ENCODE measurements at places on chromosomes 6 and 20.

DNA sequence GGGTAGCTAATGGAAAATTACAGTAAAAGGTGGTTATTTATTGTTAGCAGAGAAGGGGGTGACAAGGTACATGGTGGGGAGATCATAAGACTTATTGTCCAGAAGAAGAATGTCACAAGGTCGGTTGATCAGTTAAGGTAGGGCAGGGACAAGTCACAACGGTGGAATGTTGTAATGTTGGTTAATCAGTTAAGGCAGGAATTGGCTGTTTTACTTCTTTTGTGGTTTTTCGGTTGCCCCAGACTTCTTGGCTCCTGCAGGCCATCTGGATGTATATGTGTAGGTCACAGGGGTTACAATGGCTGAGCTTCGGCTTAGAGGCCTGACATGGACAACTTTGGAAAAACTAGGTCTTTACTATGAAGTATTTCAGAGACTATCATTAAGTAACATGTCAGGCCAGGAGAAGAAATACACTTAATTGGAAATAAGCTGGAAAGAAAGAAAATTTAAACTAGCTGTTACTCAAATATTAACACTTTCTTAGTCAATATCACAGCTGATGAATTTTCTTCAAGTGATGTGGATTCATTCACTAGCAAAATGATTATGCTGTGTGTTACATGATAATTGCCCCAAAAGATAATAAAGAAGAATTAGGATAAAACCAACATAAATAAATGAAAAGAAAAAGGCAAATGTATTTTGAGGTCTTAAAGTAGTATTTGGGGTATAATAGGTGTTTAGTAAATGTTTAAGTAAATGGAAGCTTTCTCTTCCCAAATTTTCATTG, 4.4 kb downstream of the AIG1 start:
- DNase-seq = no peak

GRCh38 chr20:4569092-4569491, 152.6 kb upstream of the PRND start:
- DNase-seq = no peak

GRCh38 chr6:56905378-56905777, 49.5 kb upstream of the BEND6 start:
- no peak for DNase-seq

- DNase-seq = no peak
These were observed 8.5 kb downstream of the SPTLC3 start for GRCh38 chr20:13017235-13017634.

- no peak for DNase-seq
These were observed 2.1 kb upstream of the LIME1 start for GRCh38 chr20:63734111-63734945.

DNA sequence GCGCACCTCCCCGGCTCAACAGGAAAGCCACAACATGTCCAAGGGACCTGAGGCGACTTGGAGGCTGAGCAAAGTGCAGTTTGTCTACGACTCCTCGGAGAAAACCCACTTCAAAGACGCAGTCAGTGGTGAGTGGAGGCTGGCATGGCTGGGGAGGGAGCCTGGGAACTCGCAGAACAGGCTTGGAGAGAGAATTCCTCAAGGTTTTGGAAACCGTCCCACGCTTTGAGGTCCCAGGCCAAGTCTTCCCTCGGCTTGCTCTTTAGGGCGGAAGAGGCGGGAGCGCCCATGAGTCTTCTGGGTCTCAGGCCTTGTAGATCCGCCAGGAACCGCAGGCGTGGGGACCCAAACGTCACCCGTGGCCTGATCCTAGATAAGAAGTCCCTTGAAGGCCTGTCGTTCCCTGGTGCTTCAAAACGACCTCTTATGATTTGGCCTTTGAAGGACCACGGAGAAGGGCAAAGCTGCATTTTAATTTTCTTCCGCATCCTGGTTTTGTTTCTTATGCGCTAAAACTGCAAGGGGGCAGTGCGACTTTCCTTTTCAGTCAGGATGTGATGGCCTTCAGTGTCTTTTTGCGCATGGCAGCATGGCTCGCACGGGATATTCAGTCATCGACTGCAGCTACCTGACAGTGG, 2.0 kb downstream of the LAMP5 start:
- peak; percentile 28 for DNase-seq

DNA sequence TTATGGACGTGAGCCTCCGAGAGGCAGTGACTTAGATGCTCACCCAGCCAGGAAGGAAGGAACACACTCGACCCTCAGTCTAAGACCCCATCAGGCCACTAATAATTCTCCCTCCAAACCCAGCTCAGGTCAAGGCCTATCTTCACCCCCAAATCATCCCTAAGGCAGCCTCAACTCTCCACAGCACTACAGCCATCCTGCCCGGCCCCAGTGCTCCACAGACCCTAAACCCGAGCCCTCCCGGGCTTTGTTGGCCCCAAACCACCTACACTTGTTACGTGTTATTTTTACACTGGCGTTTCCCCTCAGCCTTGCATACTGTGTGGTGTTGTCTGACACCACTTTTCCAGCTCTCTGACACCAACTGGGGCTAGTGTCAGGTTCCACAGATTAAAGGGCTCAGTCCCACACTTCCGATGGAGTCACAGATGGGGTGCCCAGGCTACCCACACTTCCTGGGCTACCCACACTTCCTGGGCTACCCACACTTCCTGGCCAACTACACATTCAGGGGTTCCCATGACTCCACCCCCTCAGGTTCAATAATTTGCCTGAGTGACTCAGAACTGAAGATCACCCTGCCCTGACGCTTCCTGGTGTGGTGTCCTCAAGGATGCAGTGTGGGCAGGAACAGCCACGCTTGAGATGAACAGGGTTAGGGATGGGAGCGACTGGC, 25.3 kb downstream of the RBCK1 start:
- DNase-seq = no peak

GRCh38 chr6:46217671-46218131, 46.9 kb upstream of the ENPP5 start:
- no peak for DNase-seq

DNA sequence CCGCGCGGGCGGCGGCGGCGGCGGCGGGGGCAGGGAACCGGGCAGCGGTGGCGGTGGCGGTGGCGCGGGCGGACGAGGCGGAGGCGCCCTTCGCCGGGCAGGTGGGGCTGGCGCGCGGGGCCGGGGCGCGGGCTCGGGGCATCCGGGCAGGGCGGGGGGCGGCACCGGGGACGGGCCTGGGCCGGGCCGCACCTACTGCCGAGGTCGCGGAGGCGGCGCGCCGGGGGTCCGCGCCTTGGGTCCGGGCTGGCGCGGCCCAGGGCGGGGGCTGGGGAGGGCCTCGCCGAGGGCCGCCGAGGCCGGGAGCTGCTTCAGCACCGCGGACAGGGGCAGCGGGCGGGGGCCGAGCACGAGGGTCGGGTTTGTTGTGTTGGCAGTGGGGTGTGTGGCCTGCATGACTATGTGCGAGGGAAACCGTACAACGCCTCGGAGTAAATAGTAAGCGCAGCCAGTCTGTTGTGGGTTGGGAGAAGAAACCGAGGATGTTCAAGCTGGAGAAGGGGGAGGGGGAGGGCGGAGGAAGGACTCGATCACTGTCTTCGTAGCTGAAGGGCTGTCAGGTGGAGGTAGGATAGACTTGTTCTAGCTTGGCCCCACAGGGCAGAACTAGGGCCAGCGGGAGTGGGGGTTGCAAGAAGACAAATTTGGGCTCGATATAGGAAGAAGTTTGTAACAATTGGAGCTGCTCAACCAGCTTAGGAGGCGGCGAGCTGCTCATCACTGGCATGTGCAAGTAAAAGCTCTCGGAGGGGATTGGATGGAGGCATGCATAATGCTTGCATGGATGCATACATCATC, 593 bp downstream of the MMP24 start:
- DNase-seq = peak; percentile 28

- no peak for DNase-seq
These were observed 200.6 kb downstream of the MAFB start for GRCh38 chr20:40488401-40488800.

DNA sequence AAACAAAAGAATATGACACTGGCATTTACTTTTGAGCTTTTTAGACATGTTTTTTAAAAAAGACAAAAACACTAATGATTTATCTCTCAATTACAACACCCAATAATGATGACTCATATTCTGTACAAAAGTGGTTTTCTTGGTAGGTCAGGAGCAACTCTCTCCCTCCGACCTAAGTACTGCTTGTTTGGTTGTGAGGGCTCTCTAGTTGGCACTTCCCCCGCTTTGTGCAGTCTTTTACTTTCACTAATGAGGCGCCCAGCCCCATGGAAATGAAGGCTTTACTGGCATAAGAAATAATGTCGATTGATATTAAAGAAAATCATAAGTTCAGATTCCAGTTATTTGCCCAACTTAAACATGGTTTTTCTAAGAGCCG, 1.3 kb downstream of the KPNA5 start:
- peak; percentile 68 for DNase-seq

DNA sequence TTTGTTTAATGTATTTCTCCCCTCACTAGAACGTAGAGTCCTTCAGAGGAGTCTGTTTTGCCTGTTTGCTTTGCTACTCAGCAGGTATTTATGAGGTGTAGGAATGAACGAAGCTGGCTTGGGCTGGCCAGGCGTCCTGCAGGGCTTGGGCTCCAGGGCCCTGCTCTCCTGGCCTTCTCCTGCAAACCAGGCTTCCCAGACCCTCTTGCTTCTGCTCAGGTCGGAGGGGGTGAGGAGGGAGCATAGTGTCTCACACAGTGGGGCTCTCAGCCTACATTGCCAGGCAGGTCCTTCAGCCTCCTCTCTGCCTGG, 24.6 kb upstream of the MLN start:
- no peak for DNase-seq

DNA sequence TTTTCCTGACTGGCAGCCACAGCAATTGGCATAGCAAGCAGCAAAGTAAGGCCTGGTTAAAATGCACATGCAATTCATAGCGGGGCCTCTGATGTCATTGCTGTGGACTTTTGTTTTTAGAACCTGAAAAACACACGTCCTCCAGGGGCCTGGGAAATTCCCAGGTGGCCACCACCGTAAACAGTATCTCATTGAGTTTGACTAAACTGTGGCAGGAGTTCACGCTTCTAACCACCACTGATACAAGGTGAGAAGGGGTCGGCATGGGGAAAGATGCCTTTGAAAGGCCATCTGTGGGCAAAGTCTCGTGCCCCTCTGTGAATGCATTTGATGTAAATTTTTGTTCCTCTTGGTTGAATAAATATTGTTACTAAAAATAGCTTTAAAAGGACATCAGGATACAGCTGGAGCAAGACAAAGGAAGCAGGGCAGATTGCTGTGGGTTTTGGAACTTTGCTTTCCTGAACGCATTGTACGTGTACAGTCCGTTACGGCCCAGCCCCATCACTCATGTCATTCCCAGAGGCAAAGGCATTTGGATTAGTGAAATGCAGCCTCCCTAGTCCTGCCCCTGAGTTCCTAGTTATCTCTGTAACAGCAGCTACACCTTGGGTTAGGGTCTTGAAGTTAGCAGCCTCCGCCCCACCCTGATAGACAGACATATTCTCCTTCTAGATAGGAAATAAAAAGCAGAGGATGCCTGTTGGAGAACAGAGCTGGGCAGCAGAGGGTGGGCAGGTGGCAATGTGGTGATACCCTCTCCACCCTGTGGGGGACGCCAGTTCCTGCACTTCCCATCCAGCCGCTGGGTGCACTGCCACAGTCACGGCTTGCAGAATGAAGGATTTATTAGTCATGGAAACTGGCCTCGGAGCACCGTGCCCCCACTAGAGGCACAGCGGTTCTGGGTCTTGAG, 80.3 kb downstream of the ZDHHC14 start:
- DNase-seq = no peak

GRCh38 chr6:168609914-168610490, 169.0 kb downstream of the SMOC2 start:
- DNase-seq = no peak

DNA sequence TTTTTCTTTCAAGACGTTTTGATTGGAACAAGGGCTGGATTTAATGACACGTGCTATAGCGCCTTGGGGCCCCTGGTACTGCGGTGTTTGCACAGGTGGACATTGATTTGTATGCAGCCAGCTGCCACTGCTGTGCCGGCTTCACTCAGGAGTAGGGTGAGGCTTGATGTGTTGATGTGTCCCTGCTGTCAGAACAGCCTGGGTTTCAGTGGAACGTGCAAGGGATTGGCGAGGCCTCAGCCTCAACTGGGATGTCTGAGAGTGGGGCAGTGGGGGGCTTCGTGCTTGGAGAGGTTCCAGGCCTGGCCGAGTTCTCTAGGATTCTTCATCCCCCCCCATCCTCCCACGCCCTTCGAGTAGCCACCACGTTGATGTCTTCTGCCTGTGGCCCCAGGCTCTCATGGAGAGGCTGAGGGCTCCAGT, 23.0 kb downstream of the PYGB start:
- no peak for DNase-seq

DNA sequence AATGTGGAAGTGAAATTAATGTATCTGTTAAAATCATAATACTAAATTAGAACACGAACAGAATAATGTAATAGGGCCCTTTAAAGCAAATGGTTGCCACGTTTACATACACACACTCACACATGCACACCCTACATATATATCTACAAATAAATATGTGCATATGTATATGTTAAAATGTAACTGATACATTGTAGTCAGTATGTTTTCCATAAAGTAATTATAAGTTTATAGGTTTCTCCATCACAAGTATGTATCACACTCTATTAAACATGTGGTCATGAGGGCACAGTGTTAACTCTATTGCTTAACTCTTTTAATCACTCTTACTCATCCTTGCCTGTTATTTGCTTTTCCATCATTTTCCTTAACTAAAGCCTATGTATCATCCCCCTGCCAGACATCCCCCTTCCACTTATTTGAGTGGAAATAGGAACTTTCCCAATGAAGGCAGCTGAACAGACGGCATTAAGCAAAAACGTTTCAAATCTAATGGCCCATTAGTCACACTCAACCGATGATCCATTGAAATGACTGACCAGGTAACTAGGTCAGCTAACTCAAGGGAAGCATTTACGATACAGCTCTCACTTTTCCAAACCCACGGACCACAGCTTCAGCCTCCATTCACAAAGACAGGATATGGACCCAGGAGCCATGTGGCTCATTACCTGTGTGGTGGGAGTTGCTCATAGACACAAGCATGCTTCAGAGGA, 89.3 kb downstream of the HAO1 start:
- no peak for DNase-seq

DNA sequence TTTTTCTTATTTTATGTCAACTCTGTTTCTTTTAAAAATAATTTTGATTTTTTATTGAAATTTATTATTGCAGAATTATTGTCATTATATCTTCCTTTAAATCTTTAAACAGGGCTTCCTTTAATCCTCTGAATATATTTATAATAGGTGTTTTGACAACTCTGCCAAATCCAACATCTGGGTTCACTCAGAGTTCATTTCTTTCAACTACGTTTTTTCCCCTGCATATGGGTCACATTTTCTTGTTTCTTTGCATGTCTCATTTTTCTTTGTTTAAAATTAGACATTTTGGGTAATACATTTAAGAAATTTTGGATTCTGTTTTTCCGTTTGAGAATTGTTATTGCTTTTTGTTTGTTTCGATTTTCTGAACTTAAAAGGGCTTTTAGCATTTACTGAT, 655.1 kb upstream of the CITED2 start:
- no peak for DNase-seq

GRCh38 chr20:44901974-44902373, 7.9 kb upstream of the PABPC1L start:
- DNase-seq = no peak

DNA sequence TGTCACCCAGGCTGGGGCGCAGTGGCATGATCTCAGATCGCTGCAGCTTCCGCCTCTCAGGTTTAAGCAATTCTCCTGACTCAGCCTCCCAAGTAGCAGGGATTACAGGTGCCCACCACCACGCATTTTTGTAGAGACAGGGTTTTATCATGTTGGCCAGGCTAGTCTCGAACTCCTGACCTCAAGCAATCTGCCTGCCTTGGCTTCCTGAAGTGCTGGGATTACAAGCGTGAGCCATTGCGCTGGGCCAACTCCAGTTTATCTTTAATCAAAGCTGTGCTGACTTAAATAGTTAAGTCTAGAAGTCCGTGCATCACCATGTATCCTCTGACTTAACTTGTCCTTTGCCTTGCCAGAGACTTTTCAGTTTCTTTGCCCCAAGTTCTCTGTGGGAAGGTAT, 224.3 kb downstream of the TMEM242 start:
- no peak for DNase-seq
